ENCODE measurements at places on chromosomes 11 and 22. TPM values are rescaled to one million over a fixed set of nuclear protein-coding genes. Genes with fewer than 3 reads are reported as not detected.

Gene GLB1L2
- total RNA-seq = 0.25 TPM

Gene DBX1
- not detected for total RNA-seq

Gene TOMM22
- 57.1 TPM for total RNA-seq

Gene C22orf31
- not detected for total RNA-seq

Gene TRIM66
- total RNA-seq = 8.5 TPM

Gene KBTBD3
- total RNA-seq = 4.7 TPM

Gene KCNJ1
- total RNA-seq = 0.06 TPM

Gene INS
- total RNA-seq = not detected

Gene LYVE1
- 1.4 TPM for total RNA-seq

Gene IFITM10
- total RNA-seq = 0.25 TPM

Gene PPM1F
- 147 TPM for total RNA-seq

Gene SCGB2A2
- total RNA-seq = not detected

Gene GGT1
- 1.7 TPM for total RNA-seq

Gene SEPTIN3
- total RNA-seq = 0.06 TPM

Gene PLAAT4
- total RNA-seq = 2.5 TPM

Gene PATE4
- under 0.01 TPM for total RNA-seq

Gene SUSD2
- total RNA-seq = 0.31 TPM

Gene MIAT
- 0.16 TPM for total RNA-seq

Gene BBOX1
- total RNA-seq = not detected

Gene OR5W2
- total RNA-seq = not detected

Gene CHST1
- total RNA-seq = 19.3 TPM

Gene P2RX3
- total RNA-seq = not detected

Gene OR52E6
- not detected for total RNA-seq

Gene CNIH2
- not detected for total RNA-seq

Gene FOLR1
- not detected for total RNA-seq

Gene USH1C
- not detected for total RNA-seq

Gene TBX1
- total RNA-seq = 98.6 TPM

Gene C1QTNF4
- 0.16 TPM for total RNA-seq

Gene NPTXR
- 0.16 TPM for total RNA-seq

Gene RAB1B
- total RNA-seq = 75.1 TPM

Gene RAG2
- total RNA-seq = not detected

Gene ANO1
- total RNA-seq = 0.13 TPM

Gene ANO9
- total RNA-seq = 0.32 TPM

Gene MTFP1
- total RNA-seq = 24.1 TPM

Gene BTBD18
- not detected for total RNA-seq

Gene FLRT1
- not detected for total RNA-seq

Gene PANX2
- 0.16 TPM for total RNA-seq

Gene LSP1
- total RNA-seq = 0.31 TPM

Gene OR2AG2
- under 0.01 TPM for total RNA-seq

Gene CDC45
- total RNA-seq = 28.6 TPM

Gene LRRC74B
- total RNA-seq = not detected

Gene OR8B3
- not detected for total RNA-seq

Gene PNPLA3
- 1.7 TPM for total RNA-seq

Gene C11orf21
- not detected for total RNA-seq

Gene VSIG2
- 1.1 TPM for total RNA-seq

Gene TRIM49
- not detected for total RNA-seq

Gene SLC5A1
- not detected for total RNA-seq

Gene PATE2
- not detected for total RNA-seq

Gene NLRP14
- under 0.01 TPM for total RNA-seq

Gene MYO7A
- total RNA-seq = 3.7 TPM

Gene ELFN2
- total RNA-seq = 0.06 TPM

Gene POU2AF2
- not detected for total RNA-seq

Gene GRM5
- total RNA-seq = 0.13 TPM

Gene VPS11
- 35.4 TPM for total RNA-seq
